ENCODE measurements at places on chromosomes 3 and 15. TPM values are rescaled to one million over a fixed set of nuclear protein-coding genes. Genes with fewer than 3 reads are reported as not detected.

- H3K36me3 ChIP-seq = no peaks in the 10 kb centered on the region
- H3K27me3 ChIP-seq = no peaks in the 10 kb centered on the region
- no peak for DNase-seq
- no peak overlapping the region for H3K27ac ChIP-seq
Measured at GRCh38 chr3:45807681-45808540, 11.6 kb upstream of the SLC6A20 start.

DNA sequence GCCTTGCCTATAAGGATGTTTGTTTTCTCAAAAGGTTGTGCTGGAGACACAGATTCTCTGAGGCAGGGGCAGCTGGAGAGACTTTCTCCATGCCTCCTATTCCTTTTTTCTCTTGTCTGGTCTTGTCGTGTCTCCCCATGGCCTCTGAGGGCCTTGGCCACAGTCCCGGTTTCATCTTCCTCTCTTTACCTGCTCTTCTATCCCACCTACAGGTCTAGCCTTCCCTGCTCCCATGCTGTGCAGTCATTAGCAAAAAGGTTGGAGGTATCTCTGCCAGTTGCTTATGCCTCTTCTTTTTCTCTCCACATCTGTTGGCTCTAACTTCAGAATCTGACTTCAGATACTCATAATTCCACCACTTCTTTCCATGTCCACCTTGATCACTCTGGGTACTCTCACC lies 191.1 kb downstream of the IL20RB start:
- H3K4me3 ChIP-seq = no peak overlapping the region
- H3K4me1 ChIP-seq = peaks cover 10% of the 10 kb centered on the region
- no peak overlapping the region for H3K27ac ChIP-seq
- no peak for DNase-seq

DNA sequence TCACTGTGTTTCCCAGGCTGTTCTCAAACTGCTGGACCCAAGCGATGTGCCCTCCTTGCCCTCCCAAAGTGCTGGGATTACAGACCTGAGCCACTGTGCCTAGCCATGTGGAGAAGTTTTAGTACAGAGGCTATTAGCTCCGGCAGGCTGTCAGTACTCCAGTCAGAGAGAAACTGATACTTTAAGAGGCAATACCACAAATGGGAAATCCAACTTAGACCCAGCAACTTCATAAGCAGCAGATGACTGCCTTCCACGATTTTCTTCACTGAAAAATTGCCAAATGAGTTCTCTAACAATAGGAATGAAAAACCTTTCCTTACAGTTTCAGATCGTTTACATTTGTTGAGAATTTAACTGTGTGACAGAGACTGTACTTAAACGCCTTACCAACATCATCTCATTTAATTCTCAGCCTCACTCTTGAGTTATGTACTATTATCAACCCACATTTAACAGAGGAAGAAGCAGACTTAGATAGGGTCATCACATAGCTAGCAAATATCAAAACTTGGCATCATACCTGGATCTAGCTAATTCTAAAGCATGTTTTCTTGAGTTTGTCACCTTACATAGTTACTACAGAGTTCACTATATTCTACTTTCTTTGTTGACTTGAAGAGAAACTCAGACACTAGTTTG lies 127.4 kb downstream of the TCF12 start:
- no peak overlapping the region for H3K27ac ChIP-seq
- no peak overlapping the region for H3K4me3 ChIP-seq
- H3K36me3 ChIP-seq = no peaks in the 10 kb centered on the region
- no peaks in the 10 kb centered on the region for H3K27me3 ChIP-seq

DNA sequence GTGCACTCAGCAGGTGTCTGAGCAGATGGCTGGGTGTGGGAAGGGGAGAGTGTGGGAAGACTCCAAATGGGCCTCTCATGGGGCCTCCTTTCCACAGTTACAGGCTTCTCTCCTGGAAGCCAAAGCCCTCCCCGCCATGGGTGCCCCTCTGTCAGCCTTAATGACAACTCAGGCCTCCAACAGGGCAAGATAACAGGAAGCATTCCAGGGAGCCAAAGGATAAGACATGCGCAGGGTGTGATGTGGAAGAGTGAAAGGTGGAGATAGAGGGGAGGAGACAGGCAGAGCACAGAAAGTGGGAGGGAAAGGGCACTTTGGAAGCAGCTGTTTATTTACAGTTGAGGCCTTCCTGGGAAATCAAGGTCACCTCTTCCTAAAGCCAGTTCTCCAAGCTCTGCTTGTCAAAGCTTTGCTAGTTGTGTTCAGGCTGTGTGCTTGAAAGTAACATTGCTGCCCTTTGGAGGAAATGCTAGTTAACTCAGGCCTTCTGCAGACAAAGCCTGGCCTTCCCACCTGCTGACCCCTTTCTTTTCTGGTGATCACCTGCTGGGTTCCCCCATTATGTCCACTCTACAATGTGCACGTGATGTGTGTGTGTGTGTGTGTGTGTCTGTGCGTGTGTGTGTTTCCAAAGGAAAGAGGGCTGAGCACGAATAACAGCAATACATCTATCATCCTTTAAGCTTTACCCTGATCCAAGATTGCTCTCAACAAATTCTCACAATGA lies 35.2 kb upstream of the SMAD3 start:
- no peak overlapping the region for H3K27ac ChIP-seq
- H3K36me3 ChIP-seq = no peaks in the 10 kb centered on the region
- no peak overlapping the region for H3K4me3 ChIP-seq
- H3K27me3 ChIP-seq = no peaks in the 10 kb centered on the region
- H3K4me1 ChIP-seq = peaks cover 20% of the 10 kb centered on the region

- peaks cover 7% of the 10 kb centered on the region for H3K27me3 ChIP-seq
- peak overlapping the region; percentile 87 for H3K4me3 ChIP-seq
- peaks cover 7% of the 10 kb centered on the region for H3K4me1 ChIP-seq
- no peak overlapping the region for H3K27ac ChIP-seq
Measured at GRCh38 chr3:72100080-72100511, 315.1 kb upstream of the PROK2 start.

DNA sequence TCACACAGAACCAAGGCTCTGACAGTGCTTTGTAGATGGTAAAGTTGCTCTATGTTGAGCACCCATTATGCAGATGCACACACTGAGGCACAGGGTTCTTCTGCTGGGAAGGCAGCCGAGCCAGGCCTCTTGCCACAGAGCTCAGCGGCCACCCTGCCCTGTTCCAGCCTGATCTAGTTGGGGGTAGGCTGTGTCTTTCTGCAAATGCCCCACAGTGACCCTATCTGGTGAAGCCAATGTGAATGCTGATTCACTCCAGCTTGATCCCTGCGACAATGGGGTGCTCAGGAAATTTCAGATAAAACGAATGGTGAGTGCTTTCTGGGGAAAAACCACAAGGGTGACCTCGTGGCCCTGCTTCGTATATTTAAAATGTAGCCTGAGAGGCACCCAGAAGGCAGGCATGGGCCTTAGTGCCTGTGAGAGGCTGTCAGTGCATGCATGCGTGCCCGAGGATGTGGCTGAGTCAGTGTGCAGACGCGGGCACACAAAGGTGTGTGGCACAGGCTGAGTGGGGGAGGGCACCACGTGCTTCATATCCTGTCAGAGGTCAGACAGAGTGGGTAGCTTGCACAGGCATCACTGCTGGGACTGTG lies 85.7 kb downstream of the ATP2B2 start:
- DNase-seq = no peak
- H3K27ac ChIP-seq = no peak overlapping the region
- H3K36me3 ChIP-seq = peaks cover 4% of the 10 kb centered on the region

GRCh38 chr15:99631255-99631654 lies 65.5 kb downstream of the MEF2A start:
- H3K27ac ChIP-seq = peak overlapping the region; percentile 48
- H3K27me3 ChIP-seq = peaks cover 1% of the 10 kb centered on the region
- peaks cover 11% of the 10 kb centered on the region for H3K36me3 ChIP-seq
- DNase-seq = no peak

- H3K27me3 ChIP-seq = peaks cover 13% of the 10 kb centered on the region
- H3K4me3 ChIP-seq = no peak overlapping the region
- DNase-seq = no peak
- no peaks in the 10 kb centered on the region for H3K36me3 ChIP-seq
Measured at GRCh38 chr3:126104028-126104635, 20.2 kb upstream of the SLC41A3 start.

DNA sequence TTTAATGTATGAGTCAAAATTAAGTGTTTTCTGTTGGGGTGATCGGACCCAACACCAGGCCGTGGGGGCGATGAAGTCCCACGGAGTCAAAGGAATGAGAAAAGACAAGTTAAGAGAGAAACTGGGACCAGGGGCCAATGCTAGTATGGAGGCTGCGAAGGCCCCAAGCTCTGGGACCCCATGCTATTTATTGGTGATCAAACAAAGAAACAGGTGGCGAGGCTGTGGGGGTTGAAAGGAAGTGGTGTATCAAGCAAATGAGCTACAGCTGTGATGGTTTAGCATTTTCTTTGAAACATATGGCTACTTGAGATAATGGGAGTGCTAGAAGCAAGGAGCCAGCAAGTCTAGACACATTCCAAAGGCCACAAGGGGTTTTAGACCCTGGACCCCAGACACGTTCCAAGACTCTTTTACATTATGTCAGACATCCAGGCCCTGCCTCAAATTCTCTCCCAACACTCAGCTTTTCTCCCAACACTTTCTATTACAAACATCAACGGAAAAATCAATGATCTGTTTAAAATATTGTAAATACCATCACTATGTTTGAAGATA lies 56.0 kb upstream of the SNRPN start:
- DNase-seq = peak; percentile 19
- peaks cover 6% of the 10 kb centered on the region for H3K4me1 ChIP-seq
- peak overlapping the region; percentile 73 for H3K27ac ChIP-seq

- H3K27me3 ChIP-seq = peaks cover 4% of the 10 kb centered on the region
- H3K36me3 ChIP-seq = peaks cover 4% of the 10 kb centered on the region
- DNase-seq = no peak
Measured at GRCh38 chr15:79025802-79026201, 64.8 kb downstream of the RASGRF1 start.

DNA sequence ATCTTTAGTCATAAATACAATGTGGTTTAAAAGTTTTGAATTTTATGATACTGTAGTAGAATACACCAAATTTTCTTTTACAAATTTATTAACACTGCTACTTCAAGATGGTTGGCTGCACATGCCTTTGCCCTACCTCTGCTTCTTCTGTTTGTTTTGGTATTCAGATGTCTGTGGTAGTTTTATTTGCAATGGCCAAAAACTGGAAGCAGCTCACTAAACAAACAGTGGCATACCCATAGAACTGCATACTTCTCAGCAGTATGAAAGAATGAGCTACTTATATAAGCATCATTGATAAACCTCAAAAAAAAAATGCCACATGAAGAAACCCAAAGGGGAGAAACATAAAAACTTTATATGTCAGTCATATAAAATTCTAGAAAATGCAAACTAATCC lies 19.5 kb downstream of the ARIH2 start:
- H3K27me3 ChIP-seq = no peaks in the 10 kb centered on the region
- no peak overlapping the region for H3K27ac ChIP-seq
- no peak overlapping the region for H3K4me3 ChIP-seq
- DNase-seq = no peak
- peaks cover 18% of the 10 kb centered on the region for H3K36me3 ChIP-seq
- H3K4me1 ChIP-seq = no peaks in the 10 kb centered on the region

DNA sequence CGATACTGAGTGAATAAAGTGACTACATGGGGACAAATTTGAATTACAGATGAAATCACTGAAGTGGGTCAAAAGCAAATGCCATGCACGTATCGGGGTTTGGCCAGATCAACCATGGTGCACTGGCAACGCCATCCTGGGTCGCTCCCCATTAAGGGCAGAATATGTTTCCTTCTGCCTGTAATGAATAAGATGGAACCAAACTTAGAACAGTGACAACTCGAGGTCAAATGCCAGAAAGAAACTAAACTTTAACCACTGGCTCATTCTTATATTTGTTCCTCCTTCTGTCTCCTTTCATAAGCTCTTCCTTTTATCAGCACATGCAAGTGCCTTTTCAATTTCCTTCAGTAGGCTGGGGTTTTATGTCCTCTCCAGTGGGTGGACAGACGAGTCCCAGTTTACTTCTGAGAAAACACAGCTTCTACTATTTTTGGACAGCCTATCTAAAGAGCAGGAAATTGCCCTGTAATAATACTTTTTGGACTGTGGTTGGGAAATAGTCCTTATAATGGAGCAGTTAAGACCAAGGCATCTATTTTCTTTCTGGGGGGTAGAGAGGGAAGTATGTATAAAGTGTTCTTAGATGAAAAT lies 61.4 kb downstream of the WHAMM start:
- peaks cover 3% of the 10 kb centered on the region for H3K27me3 ChIP-seq
- H3K36me3 ChIP-seq = no peaks in the 10 kb centered on the region
- H3K4me1 ChIP-seq = no peaks in the 10 kb centered on the region
- no peak overlapping the region for H3K4me3 ChIP-seq

GRCh38 chr15:81170511-81170910 lies 26.2 kb upstream of the IL16 start:
- H3K4me1 ChIP-seq = no peaks in the 10 kb centered on the region
- no peak overlapping the region for H3K4me3 ChIP-seq
- no peaks in the 10 kb centered on the region for H3K27me3 ChIP-seq
- no peak for DNase-seq
- peaks cover 11% of the 10 kb centered on the region for H3K36me3 ChIP-seq
- H3K27ac ChIP-seq = no peak overlapping the region

GRCh38 chr3:187739094-187739560 lies 6.1 kb downstream of the BCL6 start:
- H3K27me3 ChIP-seq = peaks cover 1% of the 10 kb centered on the region
- peak overlapping the region; percentile 97 for H3K27ac ChIP-seq
- H3K36me3 ChIP-seq = no peaks in the 10 kb centered on the region
- peaks cover 41% of the 10 kb centered on the region for H3K4me1 ChIP-seq

GRCh38 chr15:74723754-74724334 lies 1.5 kb downstream of the CYP1A1 start:
- peak overlapping the region; percentile 4 for H3K4me3 ChIP-seq
- peaks cover 19% of the 10 kb centered on the region for H3K36me3 ChIP-seq
- peak; percentile 37 for DNase-seq
- H3K4me1 ChIP-seq = peaks cover 20% of the 10 kb centered on the region
- H3K27ac ChIP-seq = peak overlapping the region; percentile 61

DNA sequence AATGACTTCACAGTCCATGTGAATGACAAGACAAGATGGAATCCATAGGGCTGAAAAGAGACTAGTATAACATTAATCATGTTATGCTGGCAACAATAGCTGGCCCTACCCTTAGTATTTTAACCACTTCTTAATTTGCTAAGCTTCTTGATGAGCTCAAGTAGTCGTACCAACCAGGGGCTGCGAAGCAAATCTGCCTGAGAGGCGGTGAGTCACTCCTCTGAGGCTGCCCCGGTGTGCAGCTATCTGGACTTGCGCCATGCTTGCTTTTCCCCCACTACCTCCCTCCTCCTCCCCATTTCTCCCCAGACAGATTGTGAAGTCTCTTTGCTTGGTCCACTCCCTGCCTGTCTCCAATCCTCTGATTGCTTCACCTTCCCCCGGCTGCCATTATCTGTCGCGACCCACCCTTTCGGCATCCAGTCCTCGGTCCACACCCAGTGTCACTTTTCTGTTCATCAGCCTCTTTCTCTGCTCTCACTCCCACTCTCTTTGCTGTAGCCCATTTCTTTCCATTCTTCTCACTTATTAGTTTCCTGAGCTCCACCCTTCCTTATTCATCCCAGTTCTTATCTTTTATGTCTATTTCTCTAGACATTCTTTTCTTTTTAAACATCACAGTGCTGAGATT lies 42.7 kb downstream of the DUT start:
- H3K4me3 ChIP-seq = no peak overlapping the region
- H3K4me1 ChIP-seq = no peaks in the 10 kb centered on the region
- H3K27ac ChIP-seq = no peak overlapping the region
- peaks cover 3% of the 10 kb centered on the region for H3K27me3 ChIP-seq
- peaks cover 4% of the 10 kb centered on the region for H3K36me3 ChIP-seq

The OXTR gene
- total RNA-seq = 1.0 TPM

The FANCD2OS gene
- total RNA-seq = not detected

The EDC3 gene
- total RNA-seq = 71.0 TPM

The CCRL2 gene
- total RNA-seq = 1.4 TPM

The GHSR gene
- total RNA-seq = not detected

The SLITRK3 gene
- total RNA-seq = not detected

The PIF1 gene
- 4.8 TPM for total RNA-seq

The CD200 gene
- total RNA-seq = 30.9 TPM

The SLC24A1 gene
- 20.7 TPM for total RNA-seq

The ACOX2 gene
- total RNA-seq = 1.1 TPM

The SMCO1 gene
- not detected for total RNA-seq

Data from endothelial cell (in vitro differentiated cells).